ENCODE measurements at places on chromosomes 13 and 19. TPM values are rescaled to one million over a fixed set of nuclear protein-coding genes. Genes with fewer than 3 reads are reported as not detected.

KCTD12 gene
- 0.72 TPM for polyA plus RNA-seq

SBNO2 gene
- polyA plus RNA-seq = 2.6 TPM

GRIK5 gene
- 0.09 TPM for polyA plus RNA-seq

LILRA6 gene
- 0.36 TPM for polyA plus RNA-seq

TMEM86B gene
- 3.3 TPM for polyA plus RNA-seq

AP1M2 gene
- not detected for polyA plus RNA-seq

FLT3 gene
- polyA plus RNA-seq = not detected

C19orf38 gene
- polyA plus RNA-seq = 2.8 TPM

ZNF610 gene
- 2.6 TPM for polyA plus RNA-seq

PTGIR gene
- polyA plus RNA-seq = 13.2 TPM

CCNE1 gene
- 1.9 TPM for polyA plus RNA-seq

GIPR gene
- 0.15 TPM for polyA plus RNA-seq

NALCN gene
- polyA plus RNA-seq = not detected

CGB2 gene
- not detected for polyA plus RNA-seq

FBXO17 gene
- polyA plus RNA-seq = not detected

ITGBL1 gene
- not detected for polyA plus RNA-seq

IGFL3 gene
- not detected for polyA plus RNA-seq

SLC25A23 gene
- 18.8 TPM for polyA plus RNA-seq

ZNF345 gene
- polyA plus RNA-seq = 10.0 TPM

CYP4F2 gene
- polyA plus RNA-seq = not detected

CD79A gene
- polyA plus RNA-seq = 9.6 TPM

ZNF256 gene
- 6.1 TPM for polyA plus RNA-seq

TUBA3C gene
- polyA plus RNA-seq = not detected

CYP2F1 gene
- not detected for polyA plus RNA-seq

NKPD1 gene
- polyA plus RNA-seq = 0.60 TPM

COMP gene
- not detected for polyA plus RNA-seq

SPTBN4 gene
- 0.20 TPM for polyA plus RNA-seq

CXCL17 gene
- not detected for polyA plus RNA-seq

IGFLR1 gene
- polyA plus RNA-seq = 107 TPM

FUT1 gene
- polyA plus RNA-seq = not detected

NOTCH3 gene
- not detected for polyA plus RNA-seq

SYCN gene
- not detected for polyA plus RNA-seq

FFAR3 gene
- polyA plus RNA-seq = not detected

FCHO1 gene
- 43.4 TPM for polyA plus RNA-seq

ARL11 gene
- polyA plus RNA-seq = 0.30 TPM

KRTDAP gene
- polyA plus RNA-seq = not detected

NCAN gene
- not detected for polyA plus RNA-seq

MISP3 gene
- polyA plus RNA-seq = 0.18 TPM

PTPRH gene
- polyA plus RNA-seq = not detected

SIGLECL1 gene
- not detected for polyA plus RNA-seq

ZNF28 gene
- polyA plus RNA-seq = 14.4 TPM

Data from naive thymus-derived CD4-positive, alpha-beta T cell (primary cell).